Naive thymus-derived CD8-positive, alpha-beta T cell (primary cell): ENCODE measurements at places on chromosomes 4 and X.

DNA sequence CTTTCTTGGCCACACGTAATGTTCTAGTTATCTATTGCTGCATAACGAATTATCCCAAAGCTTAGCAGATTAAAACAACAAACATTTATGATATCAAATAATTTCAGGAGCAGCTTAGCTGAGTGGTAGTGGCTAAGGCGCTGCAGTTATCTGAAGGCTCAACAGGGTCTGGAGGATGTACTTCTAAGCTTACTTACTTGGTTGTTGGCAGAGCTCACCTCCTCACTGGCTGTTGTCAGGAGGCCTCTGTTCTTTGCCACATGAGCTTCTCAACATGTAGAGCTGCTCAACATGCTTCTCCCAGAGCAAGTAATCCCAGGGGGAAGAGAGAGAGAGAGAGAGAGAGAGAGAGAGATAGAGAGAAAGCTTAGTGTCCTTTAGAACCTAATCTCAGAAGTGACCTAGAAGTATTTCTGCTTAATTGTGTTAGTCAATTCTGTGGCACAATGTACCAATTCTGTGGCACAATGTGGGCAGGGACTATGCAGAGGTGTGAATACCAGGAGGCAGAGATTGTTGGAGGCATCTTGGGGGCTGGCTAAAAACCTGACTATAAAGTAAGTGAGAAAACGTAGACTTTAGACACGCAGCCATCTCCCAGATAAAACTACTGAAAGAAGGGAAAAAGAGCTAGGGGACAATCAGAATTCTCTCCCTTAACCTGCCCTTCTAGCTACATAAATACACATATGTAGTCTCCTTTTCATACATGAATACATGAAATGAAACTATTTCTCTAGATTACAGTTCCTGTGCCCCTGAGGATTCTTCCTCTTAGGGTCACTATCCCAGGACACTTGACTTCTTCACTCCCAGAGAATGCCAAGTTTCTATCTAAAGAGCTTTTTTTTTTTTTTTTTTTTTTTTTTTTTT is 40.2 kb downstream of the HOPX start:
- no peak for DNase-seq

GRCh38 chr4:13108096-13108495 is 376.0 kb downstream of the RAB28 start:
- no peak for DNase-seq

DNA sequence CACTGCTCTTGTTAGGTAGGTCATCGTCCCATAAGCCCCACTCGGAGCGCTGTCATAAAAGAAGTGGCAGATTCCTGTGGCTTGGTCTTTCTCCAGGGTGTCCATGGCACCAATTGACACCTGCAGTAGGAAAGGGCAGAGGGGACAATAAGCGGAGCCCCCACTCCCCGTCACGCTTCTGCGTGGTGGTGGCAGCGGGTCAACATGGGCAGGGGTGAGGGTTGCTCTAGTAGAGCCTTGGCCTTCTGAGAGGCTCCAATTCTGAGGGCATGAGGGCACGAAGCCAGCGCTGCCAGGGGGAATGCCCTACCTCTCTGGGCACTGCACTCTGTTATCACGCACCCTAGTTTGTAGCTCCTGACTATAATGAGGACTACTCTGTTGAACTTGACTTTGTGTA is 90.4 kb downstream of the PHKA2 start:
- DNase-seq = no peak

DNA sequence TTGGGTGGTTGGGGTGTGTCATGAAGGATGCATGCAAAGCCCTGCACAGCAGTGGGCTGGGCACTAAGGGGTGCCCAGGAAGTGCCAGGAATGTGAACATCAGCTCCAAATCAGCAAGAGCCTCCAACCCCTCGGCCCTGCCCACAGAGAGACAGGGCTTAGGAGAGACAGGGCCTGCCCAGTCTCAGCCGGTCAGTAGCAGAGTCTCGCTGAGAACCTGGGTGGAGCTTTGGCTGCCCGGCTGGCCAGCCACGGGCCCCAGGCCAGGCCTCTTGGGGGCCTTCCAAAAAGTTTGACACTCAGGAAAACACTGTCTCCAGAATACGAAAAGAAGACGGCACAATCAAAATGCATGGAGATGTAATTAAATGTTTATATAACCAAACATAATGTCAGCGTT is 4.3 kb upstream of the MXD4 start:
- DNase-seq = no peak

GRCh38 chr4:156085100-156085499 is 131.4 kb upstream of the CTSO start:
- DNase-seq = no peak

DNA sequence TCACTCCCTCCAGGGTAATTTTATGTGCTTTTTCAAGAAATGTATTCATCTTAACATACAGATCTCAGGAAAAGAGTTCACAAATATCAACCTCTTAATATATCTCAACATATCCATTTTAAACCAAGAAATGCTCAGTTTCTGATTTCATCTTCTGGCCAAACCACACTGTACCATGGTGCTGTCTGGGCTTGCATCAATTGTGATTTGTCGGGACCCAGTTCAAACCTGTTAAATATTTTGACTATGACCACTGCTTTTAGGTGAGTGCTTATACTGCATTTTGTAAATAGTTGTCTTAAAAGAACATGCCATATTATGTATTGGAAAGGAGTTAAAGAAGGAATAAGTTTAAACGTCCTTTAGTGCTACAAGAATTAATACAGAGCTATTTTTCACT is 352.1 kb downstream of the SPOCK3 start:
- DNase-seq = no peak

DNA sequence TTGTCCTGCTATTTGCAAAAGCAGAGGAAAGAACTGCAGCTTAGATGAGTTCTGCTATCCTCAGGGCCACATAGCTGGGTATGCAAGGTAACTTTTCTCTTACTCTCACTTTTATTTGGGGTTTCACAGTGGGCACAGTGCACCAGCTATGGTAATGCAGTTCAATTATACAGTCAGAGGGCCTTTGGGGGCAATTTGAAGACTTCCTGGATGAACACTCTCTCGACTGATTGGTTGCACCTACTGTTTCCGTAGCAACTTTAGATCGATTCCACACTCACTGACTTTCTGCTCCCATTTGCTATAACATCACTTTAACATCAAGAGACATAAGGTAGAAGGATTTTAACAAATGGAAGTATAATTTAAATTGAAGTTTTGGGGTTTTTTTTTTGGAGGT is 128.6 kb downstream of the SLC39A8 start:
- no peak for DNase-seq

DNA sequence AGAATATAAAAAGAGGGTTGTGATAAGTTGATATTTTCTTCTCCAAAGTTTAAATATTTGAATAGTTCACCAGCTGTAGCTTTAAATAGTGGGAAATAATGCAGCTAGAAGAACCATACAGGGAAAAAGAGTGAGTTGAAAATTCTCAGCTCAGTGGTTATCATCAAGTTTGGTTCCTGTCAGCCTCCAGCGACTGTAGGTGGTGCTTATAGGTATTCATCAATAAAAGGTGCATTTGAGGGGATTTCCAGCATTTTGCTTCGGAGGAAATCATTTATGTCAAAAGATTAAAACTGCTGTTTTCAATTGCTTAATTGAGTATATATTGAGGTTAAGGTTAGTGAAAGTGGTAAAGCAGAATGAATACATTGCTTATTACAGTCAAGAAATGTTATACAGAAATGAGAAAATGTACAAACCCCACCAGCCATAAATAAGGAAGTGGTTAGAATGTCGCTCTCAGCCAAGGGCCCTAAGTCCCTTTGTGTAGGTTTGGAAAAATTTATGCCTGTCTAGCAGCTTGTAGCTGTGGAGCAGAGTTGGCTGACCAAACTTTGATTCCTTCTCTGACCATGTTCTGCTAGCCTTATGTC is 532.9 kb upstream of the FTHL17 start:
- DNase-seq = no peak

DNA sequence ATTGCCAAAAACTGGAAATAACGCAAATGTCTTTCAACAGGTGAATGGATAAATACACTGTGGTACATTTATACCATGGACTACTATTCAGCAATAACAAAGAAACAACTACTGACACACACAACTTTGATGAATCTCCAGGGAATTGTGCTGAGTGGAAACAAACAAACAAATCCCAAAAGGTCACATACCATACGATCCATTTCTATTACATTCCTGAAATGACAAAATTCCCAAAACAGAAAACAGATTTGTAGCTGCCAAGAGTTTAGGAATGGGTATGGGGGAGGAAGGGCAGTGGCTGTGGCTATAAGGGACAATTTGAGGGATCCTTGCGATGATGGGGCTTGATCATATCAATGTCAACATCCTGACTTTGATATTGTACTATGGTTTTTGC is 2.5 kb downstream of the ZNF182 start:
- no peak for DNase-seq

DNA sequence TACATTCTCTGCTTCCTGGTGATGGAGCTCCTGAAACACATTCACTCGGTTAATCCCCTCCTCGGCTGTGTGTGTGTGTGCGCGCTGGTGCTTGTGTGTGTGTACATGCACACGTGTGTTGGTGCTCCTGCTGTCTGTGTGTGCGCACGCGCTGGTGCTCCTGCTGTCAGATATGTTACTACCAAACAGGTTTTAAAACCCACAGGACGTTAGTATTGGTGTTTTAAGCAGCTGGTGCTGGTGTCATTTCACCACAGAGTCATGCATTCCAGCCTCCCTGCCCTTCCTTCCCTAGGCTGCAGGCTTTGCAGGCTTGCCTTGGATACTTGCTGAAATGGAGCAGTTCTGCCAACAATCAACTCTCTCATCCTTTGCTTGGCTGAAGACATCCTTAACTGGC is 48.1 kb upstream of the CPLX1 start:
- no peak for DNase-seq

- no peak for DNase-seq
Measured at GRCh38 chrX:40543661-40544328, 37.0 kb upstream of the ATP6AP2 start.

- no peak for DNase-seq
Measured at GRCh38 chr4:169254546-169254983, 16.2 kb downstream of the SH3RF1 start.

- no peak for DNase-seq
Measured at GRCh38 chrX:13013363-13014110, 30.9 kb downstream of the FAM9C start.

DNA sequence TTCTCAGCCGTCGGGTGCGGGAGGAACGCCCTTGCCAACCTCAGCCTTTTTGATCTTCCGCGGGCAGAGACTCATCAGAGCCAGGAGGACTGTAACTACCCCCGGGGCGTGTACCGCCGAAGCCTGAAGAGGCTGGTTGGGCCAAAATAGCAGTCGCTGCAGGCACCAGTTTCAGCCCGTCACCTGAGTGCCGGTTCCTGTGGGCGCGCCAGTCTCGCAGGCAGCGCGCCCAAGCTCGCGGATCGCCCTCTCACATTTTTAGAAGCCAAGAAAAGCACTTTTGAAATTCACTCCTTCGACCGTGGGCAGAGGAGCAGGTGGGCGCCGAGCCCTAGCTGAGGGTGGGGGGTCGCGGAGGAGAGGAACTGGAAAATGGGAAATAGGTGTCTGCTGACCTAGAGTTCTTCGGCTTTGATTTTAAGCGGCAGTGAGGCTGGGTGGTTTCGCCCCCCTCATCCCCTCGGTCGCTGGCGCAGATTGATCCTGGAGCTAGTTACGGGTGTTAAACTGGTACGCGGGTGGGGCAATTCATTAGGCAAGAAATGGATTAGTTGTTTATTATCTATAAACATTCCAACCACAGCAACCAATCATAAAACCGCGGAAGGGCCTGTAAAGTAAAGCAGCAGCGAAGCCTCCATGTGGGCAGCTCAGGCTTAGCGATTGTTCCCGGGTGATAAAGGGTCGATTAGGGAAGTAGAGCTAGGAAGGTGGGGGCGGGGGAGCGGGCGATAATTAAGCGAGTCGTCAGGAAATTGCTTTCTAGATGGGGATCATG is 69.2 kb downstream of the FBXO8 start:
- no peak for DNase-seq

DNA sequence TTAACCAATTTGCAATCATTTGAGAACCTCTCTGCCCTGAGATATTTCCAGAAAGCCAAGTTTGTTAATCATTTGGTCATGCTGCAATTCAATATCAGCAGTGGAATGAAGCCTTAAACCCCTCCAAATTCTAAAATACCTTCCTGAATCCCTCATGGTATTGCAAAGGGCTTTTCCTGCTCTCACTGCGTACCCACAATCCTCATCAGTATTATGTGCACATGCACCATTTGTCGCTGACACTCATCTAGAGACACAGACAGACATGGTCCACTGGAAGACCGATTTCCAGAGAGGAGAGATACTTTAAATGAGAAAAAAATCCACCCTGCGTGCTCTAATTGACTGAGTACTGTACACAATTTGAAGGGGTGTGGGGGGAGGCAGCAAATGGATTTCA is 104.4 kb downstream of the GPC3 start:
- no peak for DNase-seq
